ENCODE measurements at places on chromosomes 16 and 17.

DNA sequence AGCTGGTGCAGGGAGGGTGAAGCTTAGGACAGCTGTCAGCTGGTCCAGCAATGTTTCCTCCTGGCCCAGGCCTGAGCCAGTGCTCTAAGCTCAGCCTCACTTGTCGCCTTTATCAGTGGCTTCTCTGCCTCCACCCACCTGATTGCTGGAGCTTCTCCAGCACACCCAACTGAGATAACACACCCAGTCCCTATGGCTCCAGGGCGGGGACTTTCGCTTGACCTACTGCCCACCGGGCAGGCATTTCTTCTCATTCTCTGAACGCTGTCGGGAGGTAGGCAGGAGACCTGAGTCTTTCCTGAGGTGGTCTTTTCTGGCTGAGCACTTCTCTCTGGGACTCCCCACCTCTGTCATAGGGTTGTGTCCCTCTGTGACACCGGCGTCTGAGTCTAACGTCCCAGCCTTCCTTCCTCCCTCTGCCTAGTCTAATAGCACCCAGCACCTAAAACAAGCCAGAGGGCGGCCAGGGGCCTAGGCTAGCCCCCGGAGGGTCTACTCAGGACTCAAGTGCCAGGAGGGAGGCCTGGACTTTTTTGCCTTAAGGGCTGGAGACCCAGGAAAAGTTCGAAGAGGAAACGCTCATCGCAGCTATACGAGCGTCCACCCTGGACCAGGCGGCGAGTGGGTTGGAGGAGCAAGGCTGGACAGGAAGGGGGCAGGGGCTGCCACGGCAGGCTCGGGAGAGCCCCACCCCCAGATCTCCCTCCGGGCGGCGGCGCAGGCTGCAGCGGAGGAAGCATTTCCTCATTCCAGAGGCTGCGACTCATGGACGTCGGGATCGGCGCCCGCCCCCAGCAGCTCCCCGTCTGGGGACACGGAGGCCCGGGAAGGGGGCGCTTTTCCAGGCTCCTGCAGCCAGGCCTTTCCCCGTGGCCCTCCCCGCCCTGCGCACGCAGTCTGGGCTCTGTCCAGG, 756 bp downstream of the TAX1BP3 start:
- no peak for DNase-seq

GRCh38 chr17:71409712-71410111, 711.1 kb upstream of the SOX9 start:
- DNase-seq, result no peak

DNA sequence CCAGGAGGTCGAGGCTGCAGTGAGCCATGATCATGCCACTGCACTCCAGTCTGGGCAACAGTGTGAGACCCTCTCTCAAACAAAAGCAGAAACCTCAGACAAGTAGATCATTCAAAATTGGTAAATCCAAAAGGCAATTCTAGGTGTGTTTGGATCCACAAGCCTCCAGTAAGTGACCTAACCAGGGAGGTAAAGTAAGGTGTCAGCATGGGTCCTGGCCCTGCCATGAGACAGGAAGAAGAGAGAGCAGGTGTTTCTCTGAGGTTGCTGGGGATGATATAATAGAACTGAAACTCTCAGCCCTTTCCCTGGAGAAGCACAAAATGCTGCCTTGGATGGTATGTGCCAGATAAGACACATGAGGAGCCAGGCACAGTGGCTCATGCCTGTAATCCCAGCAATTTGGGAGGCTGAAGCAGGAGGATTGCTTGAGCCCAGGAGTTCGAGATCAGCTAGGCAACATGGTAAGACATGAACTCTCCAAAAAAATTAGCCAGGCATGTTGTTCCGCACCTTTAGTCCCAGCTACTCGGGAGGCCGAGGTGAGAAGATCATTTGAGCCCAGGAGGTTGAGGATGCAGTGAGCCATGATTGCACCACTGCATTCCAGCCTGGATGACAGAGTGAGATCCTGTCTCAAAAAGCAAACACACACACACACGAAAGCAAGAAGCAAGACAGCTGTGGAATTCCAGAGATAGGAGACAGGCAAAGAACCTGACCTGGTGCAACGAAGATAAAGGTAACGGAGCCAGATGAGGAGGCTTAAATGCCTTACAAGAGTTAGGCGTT, 6.5 kb downstream of the TM4SF5 start:
- no peak for DNase-seq

DNA sequence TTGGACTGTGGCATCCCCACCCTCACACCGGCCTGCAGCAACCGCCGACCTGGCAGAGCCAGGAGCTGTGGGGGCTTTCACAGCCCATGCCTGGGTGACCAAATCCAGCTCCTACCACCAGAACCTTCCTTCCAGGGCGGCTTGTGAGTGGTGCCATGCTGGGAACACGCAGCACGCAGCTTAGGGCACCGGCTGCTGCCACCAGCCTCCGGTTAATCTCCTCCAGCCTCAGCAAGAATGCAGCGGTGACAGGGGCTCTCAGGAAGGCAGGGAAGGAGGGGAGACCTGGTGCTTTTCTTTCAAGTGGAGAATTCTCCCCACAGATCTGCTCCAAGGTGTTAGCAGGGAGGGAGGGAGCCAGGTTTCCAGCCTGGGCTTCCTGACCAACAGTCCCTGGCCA, 32.3 kb upstream of the ANKRD40CL start:
- DNase-seq, result no peak

- DNase-seq, result no peak
These were observed 5.8 kb upstream of the ABCA6 start for GRCh38 chr17:69147460-69147859.

All from activated naive CD4-positive, alpha-beta T cell (primary cell).